BJ (cell line): ENCODE measurements at places on chromosomes 16 and 17.
A peak's percentile ranks its signal among the peaks of the same experiment; 100 is the strongest.

DNA sequence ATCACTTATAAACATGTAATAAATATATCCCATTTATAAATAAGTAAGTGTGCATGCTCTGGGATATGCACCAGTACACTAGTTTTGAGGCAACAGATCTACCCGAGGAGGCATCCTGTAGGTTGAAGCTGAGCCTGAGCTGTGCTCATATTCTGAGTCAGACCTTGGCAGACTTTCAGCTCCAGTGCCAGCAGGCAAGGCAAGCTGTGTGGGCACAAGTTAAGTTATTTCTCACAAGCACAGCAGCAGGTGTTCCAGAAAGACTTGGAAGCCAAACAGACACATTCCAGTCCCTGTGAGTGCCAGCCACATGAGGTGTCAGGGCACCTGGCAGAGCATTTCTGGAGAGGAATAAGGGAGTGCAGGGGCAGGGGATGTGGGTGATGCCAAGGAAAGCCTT is 1.3 kb upstream of the CLEC19A start:
- no peak for DNase-seq

DNA sequence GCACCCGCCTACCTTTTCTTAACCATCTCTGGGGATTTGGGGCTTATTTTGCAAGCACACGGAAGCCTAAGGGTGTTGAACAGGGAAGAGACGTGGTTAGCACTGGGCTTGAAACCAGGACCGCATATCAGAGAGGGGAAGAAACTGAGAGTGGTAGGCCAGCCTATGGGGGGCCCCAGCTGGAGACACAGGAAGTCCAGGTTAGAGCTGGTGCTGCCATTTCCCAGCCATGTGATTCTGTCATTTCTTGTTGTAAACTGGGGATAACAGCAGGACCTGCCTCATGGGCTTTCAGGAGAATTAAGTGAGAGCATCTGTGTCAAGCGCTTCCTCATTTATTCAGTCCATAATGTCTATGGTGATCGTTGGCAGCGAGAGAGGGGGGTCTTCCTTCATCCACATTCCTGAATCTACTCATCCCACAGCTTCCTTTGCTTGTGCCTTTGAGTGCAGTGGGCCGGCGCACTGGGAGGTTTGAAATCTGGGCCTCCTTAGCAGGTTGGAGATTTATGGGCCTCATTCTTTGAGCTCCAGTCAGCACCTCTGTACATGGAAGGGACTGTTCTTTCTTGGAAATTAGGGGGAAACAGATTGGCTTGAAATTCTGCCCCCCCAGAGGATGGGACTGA is 20.1 kb downstream of the NKD1 start:
- DNase-seq = no peak

DNA sequence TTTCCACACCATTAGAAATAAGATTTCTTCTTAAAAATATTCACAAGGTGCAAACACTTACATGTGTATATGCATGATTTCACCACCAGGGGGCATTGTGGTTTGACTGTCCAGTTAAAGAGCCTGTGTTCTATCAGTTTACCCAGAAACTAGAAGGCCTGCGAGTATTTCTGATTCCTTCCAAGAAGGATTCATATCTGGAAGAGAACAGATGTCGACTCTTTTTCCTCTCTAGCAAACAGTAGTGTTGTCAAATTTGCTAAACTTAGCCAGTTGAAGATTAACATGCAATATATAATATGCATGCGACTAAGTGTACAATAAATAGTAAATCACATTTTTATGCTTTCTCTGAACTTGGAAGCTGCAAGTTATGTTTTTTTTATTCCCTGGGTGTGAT is 404.1 kb downstream of the WWOX start:
- DNase-seq = no peak

- no peak for DNase-seq
Observed at GRCh38 chr16:3754772-3755171, 37.4 kb upstream of the TRAP1 start.

DNA sequence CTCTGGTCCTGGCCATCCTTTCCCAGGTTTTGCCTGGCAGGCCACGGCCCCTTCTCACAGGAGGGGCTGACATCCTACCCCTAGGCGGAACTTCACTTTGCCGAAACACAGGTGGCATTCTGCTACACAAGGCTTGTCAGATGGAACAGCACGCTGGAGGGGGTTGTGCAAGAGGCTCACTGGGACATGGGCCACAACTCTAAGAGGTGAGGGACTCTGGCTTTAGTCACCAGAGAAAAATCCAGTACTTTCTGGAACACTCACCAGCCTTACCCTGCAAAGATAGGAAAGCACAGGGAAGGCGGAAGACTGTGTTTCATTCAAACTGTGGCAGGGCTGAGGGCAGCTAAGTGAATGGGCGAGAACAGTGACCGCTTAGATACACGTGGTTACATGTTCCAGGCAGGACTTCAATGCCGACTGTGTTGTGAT is 18.3 kb downstream of the CDC42EP4 start:
- peak; percentile 70 for DNase-seq

- no peak for DNase-seq
Observed at GRCh38 chr16:49527611-49528010, 154.0 kb downstream of the C16orf78 start.

- DNase-seq = no peak
Observed at GRCh38 chr16:53494636-53495035, 8.4 kb downstream of the AKTIP start.

GRCh38 chr16:50739031-50739430 is 2.9 kb upstream of the CYLD start:
- no peak for DNase-seq

DNA sequence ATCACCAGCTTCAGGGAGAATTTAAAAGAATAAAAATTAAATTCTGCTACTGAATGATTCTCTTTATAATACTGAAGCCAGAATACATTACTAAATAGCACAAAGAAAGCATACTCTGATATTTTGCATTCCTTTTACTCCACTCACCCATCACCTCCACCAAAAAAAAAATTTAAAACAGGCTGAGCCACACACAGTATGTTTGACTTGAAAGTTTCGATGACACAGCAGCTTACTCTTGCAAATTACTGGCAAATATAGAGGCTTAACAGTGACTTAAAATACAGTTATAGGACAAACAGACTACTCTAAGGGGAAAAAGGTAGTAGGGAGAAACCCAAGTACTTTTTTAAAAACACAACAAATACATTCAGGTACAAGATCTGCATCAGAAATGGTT is 39.2 kb downstream of the GPATCH8 start:
- peak; percentile 14 for DNase-seq

DNA sequence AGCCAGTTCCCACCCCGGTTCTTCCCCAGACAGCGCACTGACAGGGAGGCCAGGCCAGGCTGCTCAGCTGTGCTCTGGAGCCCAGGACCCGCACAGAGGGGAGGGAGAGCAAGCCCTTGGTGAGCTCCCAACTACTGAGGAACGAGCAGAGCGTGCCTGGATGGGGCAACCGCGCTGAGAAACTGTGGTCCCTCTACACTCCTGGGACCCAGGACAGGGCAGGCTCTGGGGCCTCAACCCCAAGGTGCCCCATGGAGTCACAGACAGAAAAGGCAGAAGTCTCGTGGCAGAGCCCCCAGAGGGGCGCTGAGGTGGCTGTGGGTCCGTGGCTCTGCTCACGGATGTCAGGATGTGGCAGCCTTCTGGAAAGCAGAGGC is 16.3 kb downstream of the SLX4 start:
- DNase-seq = no peak

DNA sequence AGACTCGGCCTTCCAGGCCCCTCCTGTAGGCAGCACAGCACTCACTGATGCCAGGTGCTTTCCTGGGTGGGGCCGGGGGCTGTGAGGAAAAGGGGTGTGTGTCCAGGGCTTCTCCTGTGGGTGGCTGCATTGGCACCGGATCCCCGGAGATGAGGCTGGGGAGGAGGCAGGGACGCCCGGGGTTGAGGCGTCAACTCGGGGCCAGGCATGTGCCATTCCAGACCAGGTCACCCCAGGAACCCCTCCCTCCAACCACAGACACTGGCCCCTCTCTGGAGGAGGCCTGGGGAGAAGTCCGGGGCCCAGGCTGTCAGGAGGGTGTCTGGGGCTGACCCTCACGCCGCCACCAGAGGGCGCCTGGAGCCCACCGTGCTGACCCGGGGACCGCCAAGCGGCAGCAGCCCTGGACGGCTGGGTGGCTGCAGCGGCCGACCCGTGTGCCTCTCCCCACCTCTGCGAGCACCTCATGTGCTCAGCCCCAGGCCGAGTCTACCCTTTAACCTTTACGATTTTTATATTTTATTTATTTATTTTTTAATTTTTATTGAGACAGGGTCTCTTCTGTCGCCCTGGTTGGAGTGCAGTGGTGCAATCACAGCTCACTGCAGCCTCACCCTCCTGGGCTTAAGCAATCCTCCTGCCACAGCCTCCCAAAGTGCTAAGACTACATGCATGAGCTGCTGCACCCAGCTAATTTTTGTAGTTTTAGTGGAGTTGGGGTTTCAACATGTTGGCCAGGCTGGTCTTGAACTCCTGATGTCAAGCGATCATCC is 3.2 kb upstream of the METRN start:
- DNase-seq = no peak

DNA sequence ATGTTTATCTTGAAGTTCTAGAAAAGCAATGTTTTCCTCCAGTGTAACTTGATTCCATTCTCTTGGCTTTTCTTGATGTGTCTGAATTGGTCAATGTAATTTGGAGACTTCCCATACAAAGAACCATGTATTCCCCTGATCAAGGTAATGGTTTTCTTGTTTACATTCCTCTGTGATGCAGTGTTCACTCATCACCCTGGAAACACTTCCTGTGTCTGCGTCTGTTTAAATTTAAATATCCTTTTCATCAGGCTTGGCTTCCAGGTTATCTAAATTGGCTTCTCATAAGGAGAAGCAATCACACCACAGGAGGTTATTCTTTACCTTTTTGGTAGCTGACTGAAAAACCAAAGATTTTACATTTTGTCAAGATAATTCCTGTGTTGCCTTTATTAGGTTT is 237.3 kb upstream of the WSCD1 start:
- peak; percentile 22 for DNase-seq

GRCh38 chr17:32998887-32999228 is 7.2 kb downstream of the SPACA3 start:
- DNase-seq = peak; percentile 16

- no peak for DNase-seq
Observed at GRCh38 chr17:4934173-4934979, 2.3 kb downstream of the GP1BA start.

DNA sequence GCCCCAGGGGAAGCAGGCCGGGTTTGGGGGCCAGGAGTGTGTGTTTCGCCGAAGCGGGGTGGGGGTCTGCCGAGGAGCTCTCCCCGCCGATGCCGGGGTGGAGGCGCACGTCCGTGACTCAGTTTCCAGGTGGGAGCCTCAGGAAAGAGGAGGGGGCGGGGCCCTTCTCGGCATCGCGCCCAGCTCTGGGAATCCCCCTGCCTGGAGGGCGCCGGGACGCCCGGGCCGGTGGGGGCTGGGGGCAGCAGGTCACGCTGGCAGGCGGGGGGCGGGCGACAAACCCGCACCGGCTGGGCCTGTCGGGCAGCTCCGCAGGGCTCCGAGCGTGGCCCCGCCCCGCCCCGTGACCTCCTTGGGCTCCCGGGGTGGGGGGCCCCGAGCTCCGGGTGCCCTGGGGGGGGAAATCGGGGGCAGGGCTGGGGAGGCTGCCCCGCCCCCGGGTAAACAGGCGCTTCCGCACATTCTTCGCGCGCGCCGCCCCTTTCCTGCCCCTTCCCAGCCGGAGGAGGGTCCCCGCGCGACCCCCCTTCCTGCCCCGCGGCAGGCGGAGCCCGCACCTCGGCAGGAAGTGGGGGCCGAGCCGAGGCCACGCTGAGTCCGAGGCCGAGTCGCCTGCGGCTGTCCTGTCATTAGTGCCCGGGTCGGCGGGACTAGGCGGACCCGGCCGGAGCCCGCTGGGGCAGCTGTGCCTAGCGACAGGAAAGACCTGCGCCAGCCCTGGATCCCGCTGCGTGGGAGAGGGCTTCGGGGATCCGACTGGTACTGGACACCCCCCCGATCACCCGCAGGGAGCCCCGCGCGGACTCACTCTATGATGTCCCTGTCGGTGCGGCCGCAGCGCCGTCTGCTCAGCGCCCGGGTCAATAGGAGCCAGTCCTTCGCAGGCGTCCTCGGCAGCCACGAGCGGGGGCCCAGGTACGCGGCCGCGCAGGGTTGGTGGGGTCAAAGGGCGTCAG is 9.3 kb downstream of the RIPOR1 start:
- DNase-seq = no peak

GRCh38 chr17:56973520-56973919 is 4.4 kb upstream of the SCPEP1 start:
- no peak for DNase-seq

DNA sequence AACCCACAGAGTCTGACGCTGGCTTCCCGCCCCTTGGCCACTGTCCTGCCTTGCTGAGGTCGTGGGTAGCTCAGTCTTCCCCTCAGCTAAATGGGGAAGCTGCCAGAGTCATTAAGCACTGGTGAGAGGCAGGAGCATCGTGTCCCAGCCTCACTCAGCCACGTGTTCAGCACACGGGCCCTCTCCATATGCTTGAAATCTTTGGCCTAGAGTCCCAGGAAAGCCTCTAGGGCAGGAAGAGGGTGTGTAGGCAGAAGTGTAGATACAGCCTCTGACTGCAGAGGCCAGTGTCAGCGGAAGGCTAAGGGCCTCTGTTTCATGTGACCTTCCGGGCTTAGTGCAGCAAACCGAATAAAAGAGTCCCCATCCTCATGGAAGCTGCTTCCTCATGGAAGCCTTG is 4.1 kb downstream of the DHODH start:
- no peak for DNase-seq

- no peak for DNase-seq
Observed at GRCh38 chr17:74713171-74713755, 540 bp upstream of the CD300LF start.

DNA sequence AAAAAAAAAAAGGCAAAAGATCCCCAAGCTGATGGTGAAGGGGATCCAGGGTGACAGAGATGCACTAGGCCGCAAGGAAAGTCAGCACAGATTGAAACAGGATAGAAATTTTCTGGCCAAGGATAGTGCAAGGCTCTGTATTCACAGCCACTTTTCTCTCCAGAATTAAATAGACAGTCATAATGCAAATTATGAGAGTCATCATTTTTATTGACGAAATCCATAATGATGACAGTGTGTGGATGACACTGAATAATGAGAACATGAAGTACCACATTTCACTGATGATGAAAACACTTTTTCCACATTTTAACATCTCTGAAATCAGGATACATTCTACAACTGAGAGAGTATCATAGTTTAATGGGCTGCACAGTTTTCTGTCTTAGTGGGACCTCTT is 72.5 kb downstream of the CDYL2 start:
- DNase-seq = no peak

DNA sequence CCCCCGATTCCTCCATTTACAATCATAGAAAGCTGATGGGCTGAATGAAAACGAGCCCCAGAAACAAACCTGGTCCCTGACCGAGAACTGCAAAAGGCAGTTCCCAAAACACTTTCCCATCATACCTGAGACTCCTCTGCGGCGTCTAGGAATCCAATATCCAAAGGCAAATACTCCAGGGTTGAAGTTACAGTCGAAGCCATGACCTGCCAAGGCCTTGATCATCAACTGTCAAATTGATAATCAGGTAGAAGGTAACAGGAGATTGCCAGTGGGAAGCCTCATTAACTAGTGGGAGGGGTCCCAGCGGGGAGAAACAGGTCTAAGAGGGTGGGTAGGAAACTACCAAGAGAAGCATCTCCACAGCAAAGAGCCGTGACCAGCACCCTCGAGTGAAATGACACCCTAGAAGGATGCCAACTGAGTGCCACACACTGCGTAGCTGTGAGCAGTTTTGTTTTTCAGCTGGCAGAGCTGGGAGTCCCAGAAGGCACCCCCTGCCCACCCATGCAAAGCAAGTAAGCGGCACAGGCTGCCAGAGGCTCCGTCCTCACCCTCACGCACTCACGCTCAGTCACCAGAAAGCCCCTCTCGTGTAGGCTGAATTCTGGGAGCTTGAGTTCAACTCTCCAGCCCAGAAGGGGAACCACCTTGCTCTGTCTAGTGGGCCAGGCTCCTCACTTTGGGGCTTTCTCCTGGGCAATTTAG is 146.1 kb downstream of the GAS7 start:
- DNase-seq = no peak
